Activated naive CD4-positive, alpha-beta T cell treated with anti-CD3 and anti-CD28 coated beads, Interleukin-2, amount 10 ng/mL, durations not matched to agents 7 days and 5 days (primary cell): ENCODE measurements at places on chromosomes 1 and 21.

- H3K4me1 ChIP-seq, result peaks cover 23% of the 10 kb centered on the region
- peaks cover 9% of the 10 kb centered on the region for H3K36me3 ChIP-seq
- H3K4me3 ChIP-seq, result no peak overlapping the region
- H3K27ac ChIP-seq, result no peak overlapping the region
- no peaks in the 10 kb centered on the region for H3K27me3 ChIP-seq
These were observed 52.9 kb downstream of the FOXJ3 start for GRCh38 chr1:42282024-42282579.

GRCh38 chr1:216599851-216600250 lies 123.4 kb downstream of the ESRRG start:
- H3K4me1 ChIP-seq, result peaks cover 3% of the 10 kb centered on the region
- DNase-seq, result no peak
- H3K27ac ChIP-seq, result no peak overlapping the region
- H3K27me3 ChIP-seq, result peaks cover 5% of the 10 kb centered on the region
- no peak overlapping the region for H3K4me3 ChIP-seq

- H3K4me1 ChIP-seq, result no peaks in the 10 kb centered on the region
- H3K27ac ChIP-seq, result no peak overlapping the region
- peaks cover 24% of the 10 kb centered on the region for H3K27me3 ChIP-seq
- DNase-seq, result no peak
- no peak overlapping the region for H3K4me3 ChIP-seq
These were observed 47.0 kb downstream of the C1orf198 start for GRCh38 chr1:230821346-230821745.

DNA sequence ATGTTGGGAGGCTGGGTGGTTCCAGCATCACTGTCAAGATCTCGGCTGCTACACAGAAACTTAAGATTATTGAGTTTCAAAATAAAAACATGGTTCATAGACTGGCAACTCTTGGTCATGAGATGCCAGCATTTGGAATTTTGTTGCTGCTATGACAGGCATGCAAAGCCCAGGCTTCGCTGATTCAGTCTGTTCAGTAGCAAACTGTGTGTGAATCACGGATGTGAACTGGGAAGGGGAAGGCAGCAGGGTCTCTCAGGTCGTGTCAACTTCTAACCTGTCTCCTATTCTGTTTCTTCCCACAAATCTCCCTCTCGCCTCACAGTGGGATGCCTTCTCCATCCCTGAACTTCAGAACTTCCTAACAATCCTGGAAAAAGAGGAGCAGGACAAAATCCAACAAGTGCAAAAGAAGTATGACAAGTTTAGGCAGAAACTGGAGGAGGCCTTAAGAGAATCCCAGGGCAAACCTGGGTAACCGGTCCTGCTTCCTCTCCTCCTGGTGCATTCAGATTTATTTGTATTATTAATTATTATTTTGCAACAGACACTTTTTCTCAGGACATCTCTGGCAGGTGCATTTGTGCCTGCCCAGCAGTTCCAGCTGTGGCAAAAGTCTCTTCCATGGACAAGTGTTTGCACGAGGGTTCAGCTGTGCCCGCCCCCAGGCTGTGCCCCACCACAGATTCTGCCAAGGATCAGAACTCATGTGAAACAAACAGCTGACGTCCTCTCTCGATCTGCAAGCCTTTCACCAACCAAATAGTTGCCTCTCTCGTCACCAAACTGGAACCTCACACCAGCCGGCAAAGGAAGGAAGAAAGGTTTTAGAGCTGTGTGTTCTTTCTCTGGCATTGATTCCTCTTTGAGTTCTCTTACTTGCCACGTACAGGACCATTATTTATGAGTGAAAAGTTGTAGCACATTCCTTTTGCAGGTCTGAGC lies 25.5 kb downstream of the EIF2D start:
- H3K4me3 ChIP-seq, result no peak overlapping the region
- H3K4me1 ChIP-seq, result peaks cover 88% of the 10 kb centered on the region
- no peak for DNase-seq
- peaks cover 78% of the 10 kb centered on the region for H3K36me3 ChIP-seq

- peaks cover 44% of the 10 kb centered on the region for H3K4me1 ChIP-seq
- peaks cover 33% of the 10 kb centered on the region for H3K36me3 ChIP-seq
- peak overlapping the region; percentile 83 for H3K27ac ChIP-seq
- H3K4me3 ChIP-seq, result peak overlapping the region; percentile 60
These were observed 26.9 kb downstream of the ATP8B2 start for GRCh38 chr1:154352245-154352580.
